Lower lobe of right lung (tissue), 2 donors: ENCODE measurements at places on chromosomes 3 and 15.

GRCh38 chr3:24387000-24387399 is 107.7 kb downstream of the THRB start:
- no peaks in the 10 kb centered on the region for H3K27me3 ChIP-seq
- no peak for DNase-seq
- H3K27ac ChIP-seq, result no peak overlapping the region

DNA sequence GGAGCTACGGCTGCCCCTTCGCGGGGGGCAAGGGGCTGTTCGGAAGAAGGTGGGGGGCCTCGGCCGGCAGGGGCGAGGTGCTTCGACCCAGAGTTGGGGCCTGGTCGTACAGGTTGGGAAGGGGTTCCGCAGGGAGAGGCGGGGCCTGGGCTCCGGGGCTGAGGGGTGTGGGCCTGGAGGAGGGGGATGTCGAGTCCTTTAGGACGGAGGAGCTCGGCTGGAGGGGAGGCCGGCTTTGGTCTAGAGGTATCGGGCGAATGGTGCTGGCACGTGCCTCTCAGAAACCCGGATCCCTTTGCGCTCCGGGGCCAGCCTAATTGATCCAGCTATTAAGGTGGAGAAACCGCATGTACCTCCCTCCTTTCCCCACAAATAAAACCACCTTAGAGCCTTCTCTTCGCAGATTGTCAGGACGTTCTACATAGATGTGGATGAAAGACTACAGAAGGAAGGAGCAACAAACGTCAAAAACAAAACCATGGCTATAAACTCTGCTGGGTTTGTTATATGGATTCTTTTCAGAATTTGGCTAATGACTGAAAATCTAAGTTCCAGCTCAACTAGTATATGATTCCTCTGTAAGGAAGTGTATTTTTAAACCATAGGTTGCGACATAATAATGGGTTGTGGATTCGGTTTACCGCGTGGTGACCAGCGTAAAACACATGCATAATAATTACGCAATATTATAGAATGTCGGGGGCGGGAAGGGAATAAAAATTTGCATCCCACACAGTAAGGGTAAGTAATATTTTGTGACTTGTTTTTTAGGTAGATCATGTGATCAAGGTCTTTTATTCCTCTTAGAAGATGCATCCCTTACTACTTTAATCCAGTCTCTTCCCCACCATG is 644 bp upstream of the NGLY1 start:
- peak overlapping the region; percentile 94 for H3K27ac ChIP-seq
- peak; percentile 70 for DNase-seq
- H3K27me3 ChIP-seq, result no peaks in the 10 kb centered on the region
- H3K4me1 ChIP-seq, result peaks cover 37% of the 10 kb centered on the region
- H3K36me3 ChIP-seq, result no peaks in the 10 kb centered on the region

DNA sequence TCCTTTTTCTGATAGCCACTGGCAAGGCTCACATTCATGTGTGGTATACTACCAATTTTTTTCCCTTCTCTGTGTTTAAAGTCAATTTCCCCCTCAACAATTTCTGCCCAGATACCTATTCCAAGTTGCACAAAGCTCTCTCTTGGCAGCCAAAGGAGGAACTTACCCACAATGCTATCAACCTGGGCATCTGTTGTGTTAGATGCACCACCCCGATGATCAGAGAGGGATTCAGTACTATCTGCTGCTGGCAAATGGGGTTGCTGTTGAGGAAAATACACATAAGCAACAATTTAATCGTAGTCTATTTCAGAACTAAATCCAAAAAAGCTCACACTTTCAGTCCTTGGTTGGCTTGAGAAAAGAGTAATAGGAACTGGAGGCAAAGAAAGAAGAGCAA is 46.1 kb downstream of the AAGAB start:
- H3K36me3 ChIP-seq, result peaks cover 52% of the 10 kb centered on the region

GRCh38 chr3:177589911-177590381 is 392.7 kb upstream of the TBL1XR1 start:
- H3K27ac ChIP-seq, result no peak overlapping the region
- H3K4me3 ChIP-seq, result no peak overlapping the region
- DNase-seq, result no peak
- H3K36me3 ChIP-seq, result no peaks in the 10 kb centered on the region
- no peaks in the 10 kb centered on the region for H3K27me3 ChIP-seq
- H3K4me1 ChIP-seq, result peaks cover 25% of the 10 kb centered on the region

- no peak overlapping the region for H3K27ac ChIP-seq
- no peaks in the 10 kb centered on the region for H3K36me3 ChIP-seq
- no peaks in the 10 kb centered on the region for H3K27me3 ChIP-seq
- no peak for DNase-seq
- H3K4me1 ChIP-seq, result no peaks in the 10 kb centered on the region
- H3K4me3 ChIP-seq, result no peak overlapping the region
Measured at GRCh38 chr3:66692042-66692765, 191.4 kb upstream of the LRIG1 start.

DNA sequence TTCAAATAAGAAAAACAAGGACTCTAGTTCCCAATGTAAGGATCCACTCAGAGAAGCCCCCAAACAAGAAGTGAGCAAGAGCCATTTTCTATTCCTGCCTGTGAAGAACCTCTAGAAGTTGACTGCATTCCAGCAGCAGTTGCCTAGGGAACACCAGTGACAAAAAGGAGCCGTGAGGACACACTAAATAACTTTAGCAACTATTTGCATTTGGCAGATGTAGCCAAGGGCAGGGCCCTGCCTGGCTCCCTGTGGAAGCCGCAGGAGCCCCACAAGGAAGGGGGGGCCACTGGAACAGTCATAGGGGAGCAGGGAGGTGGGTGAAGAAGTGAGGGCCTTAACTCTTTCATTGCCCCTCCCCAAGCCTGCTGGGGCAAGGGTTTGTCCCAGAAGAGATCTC is 470.2 kb upstream of the PROK2 start:
- H3K27ac ChIP-seq, result peak overlapping the region; percentile 46
- H3K4me1 ChIP-seq, result peaks cover 32% of the 10 kb centered on the region
- DNase-seq, result no peak
- H3K36me3 ChIP-seq, result no peaks in the 10 kb centered on the region
- no peaks in the 10 kb centered on the region for H3K27me3 ChIP-seq
- no peak overlapping the region for H3K4me3 ChIP-seq

DNA sequence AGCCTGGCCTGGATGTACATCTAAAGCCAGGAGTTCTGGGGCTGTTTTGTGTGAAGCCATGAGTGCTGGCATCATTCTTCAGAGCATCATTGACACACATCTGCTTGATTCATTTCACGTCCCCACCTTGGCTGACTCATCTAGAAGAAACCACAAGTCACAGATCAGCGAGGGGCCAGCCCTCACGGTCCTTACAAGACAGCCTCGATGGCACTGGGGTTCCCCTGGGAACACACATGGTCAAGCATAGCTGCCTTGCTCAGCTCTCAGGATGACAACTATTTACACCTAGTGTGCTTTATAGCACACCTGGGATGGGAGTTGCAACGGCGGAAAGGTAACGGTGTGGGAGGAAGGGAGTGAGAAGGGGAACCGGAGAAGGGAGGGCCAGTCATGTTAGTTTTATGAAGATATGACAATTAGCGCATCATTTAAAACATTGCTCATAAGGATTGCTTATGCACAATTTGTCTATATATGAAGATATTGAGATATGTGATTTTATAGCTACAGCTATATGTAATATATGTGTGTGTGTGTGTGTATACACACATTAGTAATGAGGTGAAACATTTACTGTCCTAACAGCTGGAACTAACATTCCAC is 227.1 kb downstream of the RPLP1 start:
- no peak for DNase-seq
- H3K27me3 ChIP-seq, result no peaks in the 10 kb centered on the region
- H3K4me3 ChIP-seq, result no peak overlapping the region
- H3K4me1 ChIP-seq, result no peaks in the 10 kb centered on the region
- no peak overlapping the region for H3K27ac ChIP-seq

GRCh38 chr15:89910891-89911626 is 1.7 kb downstream of the ARPIN start:
- H3K27me3 ChIP-seq, result no peaks in the 10 kb centered on the region
- H3K36me3 ChIP-seq, result peaks cover 22% of the 10 kb centered on the region
- DNase-seq, result no peak
- peaks cover 22% of the 10 kb centered on the region for H3K4me1 ChIP-seq
- H3K27ac ChIP-seq, result no peak overlapping the region

DNA sequence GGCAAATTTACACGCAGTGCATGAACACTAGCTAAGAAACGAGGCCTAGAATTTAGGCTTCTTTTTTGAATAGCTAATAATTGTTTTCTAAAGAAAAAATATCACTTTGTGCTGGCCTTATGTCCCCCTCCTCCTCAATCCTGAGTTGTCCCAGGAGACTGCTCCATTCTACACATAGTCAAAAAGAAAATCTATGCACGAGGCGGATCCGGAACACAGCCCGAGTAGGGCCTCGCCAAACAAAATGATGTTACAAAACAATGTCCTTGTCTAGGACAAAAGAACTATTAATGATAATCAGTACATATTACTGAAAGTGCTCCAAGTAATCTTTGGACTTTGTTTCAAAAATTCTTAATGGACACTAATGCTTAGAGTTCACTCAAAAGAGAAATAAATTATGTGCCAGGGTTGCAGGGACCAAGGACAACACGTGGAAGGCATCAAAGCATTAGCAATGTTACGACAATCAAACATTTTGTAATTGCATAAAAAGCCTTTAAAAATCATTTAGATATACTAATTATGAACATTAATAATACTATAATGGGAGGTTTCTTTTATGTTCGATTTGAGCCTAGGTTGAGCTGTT is 206.5 kb upstream of the ICE2 start:
- no peak for DNase-seq
- H3K4me1 ChIP-seq, result no peaks in the 10 kb centered on the region
- no peak overlapping the region for H3K27ac ChIP-seq
- H3K27me3 ChIP-seq, result no peaks in the 10 kb centered on the region

DNA sequence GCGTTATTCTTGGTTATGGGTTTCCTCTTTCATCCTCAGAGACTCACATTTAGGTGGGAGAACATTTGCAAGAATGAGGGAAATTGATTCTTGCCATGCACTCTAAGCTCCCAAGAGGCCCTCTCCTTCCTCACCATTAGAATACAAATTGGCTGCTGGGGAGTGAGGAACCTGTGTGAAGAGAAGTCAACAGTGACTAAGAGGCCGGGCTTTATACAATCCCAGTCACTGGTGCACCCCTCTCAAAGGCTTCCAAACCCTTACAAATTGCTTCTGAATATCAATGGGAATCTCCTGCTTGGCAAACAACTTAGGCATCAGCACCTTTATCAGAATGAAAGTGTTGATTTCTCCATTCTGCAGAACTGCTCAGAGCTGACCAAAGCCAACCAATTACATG is 16.5 kb upstream of the RGMA start:
- no peak for DNase-seq
- no peaks in the 10 kb centered on the region for H3K36me3 ChIP-seq
- H3K27me3 ChIP-seq, result peaks cover 19% of the 10 kb centered on the region
- H3K27ac ChIP-seq, result no peak overlapping the region

DNA sequence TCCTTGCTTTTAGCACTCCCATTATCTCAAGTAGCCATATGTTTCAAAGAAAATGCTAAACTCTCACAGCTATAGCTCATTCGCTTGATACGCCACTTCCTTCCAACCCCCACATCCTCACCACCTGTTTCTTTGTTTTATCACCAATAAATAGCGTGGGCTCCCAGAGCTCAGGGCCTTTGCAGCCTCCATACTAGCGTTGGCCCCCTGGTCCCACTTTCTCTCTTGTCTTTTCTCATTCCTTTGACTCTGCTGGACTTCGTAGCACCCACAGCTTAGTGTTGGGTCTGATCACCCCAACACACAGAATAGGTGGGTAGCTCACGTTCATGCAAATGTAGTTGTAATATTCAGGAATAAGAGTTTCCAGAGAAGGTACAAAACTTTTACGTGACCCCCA is 4.1 kb upstream of the GPD1L start:
- no peak overlapping the region for H3K4me3 ChIP-seq
- H3K27ac ChIP-seq, result no peak overlapping the region
- H3K4me1 ChIP-seq, result peaks cover under 1% of the 10 kb centered on the region
- no peaks in the 10 kb centered on the region for H3K27me3 ChIP-seq

DNA sequence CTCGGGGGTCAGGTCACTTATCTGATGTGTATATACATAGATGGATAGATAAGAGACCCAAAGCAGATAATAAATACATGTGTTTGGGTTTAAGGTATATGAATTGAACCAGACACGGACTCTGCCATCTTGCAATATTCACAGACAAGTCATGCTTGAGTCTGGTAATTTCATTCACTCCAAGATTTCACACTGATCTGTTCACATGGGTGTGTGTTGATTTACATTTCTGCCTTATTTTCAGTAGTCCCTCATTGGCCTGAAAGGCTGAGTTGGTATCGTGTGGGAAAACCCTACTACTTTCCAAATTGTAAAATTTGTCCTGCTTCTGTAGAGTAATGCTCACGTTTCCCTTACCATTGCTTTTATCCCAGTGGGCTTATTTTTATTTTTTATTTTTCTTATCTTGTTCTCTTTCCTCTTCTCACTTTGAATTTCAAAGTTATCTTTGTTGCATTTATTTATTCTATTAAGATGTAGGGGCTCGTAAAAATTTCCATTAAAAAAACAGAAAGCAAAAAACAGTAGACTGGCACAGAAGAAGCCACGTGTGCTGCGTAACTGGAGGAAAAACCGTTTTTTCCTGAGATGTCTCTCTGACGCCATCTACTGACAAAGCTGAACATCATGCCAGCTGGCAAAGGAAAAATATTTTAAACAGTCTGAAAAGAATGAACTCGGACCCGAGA is 10.8 kb upstream of the MFSD1 start:
- H3K4me3 ChIP-seq, result peak overlapping the region; percentile 28
- H3K27me3 ChIP-seq, result no peaks in the 10 kb centered on the region
- H3K27ac ChIP-seq, result no peak overlapping the region
- DNase-seq, result no peak
- H3K36me3 ChIP-seq, result no peaks in the 10 kb centered on the region

GRCh38 chr15:77993374-77993911 is 84.1 kb downstream of the TBC1D2B start:
- H3K36me3 ChIP-seq, result peaks cover 27% of the 10 kb centered on the region
- peaks cover 35% of the 10 kb centered on the region for H3K4me1 ChIP-seq
- H3K4me3 ChIP-seq, result no peak overlapping the region
- peak; percentile 37 for DNase-seq
- H3K27ac ChIP-seq, result peak overlapping the region; percentile 68

GRCh38 chr15:42133886-42134502 is 22.4 kb downstream of the PLA2G4F start:
- no peaks in the 10 kb centered on the region for H3K36me3 ChIP-seq
- peak; percentile 74 for DNase-seq
- no peak overlapping the region for H3K27ac ChIP-seq
- H3K27me3 ChIP-seq, result no peaks in the 10 kb centered on the region
- H3K4me1 ChIP-seq, result no peaks in the 10 kb centered on the region
- H3K4me3 ChIP-seq, result no peak overlapping the region
